Stimulated activated CD8-positive, alpha-beta memory T cell treated with anti-CD3 and anti-CD28 coated beads, Interleukin-4, amount 100 ng/mL, for 4 hours (primary cell): ENCODE measurements at places on chromosomes 3 and 15.

DNA sequence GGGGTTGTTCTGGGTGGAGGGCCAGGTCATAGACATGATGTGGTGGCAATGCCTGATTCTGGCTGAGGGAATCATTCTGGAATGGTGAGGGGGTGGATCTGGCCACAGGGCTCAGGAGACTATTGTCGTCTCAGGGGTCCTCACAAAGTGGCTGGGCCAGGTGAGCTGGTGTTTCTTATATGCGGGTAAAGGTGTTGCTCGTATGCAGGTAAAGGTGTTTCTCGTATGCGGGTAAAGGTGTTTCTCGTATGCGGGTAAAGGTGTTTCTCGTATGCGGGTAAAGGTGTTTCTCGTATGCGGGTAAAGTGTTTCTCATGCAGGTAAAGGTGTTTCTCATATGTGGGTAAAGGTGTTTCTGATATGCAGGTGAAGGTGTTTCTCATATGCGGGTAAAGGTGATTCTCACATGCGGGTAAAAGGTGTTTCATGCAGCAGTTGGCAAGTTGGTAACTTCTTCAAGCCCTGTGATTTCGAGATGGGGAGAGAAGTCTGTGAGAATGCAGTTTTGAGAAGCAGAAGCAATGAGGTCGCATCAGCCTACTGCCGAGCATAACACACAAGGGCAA, 10.5 kb upstream of the MUC4 start:
- no peak for DNase-seq

- no peak for DNase-seq
These were observed 303.8 kb upstream of the CDIN1 start for GRCh38 chr15:36275656-36276055.

GRCh38 chr3:180802837-180803236, 109.6 kb upstream of the FXR1 start:
- no peak for DNase-seq

GRCh38 chr3:102123590-102124190, 274.4 kb downstream of the NFKBIZ start:
- DNase-seq: no peak

DNA sequence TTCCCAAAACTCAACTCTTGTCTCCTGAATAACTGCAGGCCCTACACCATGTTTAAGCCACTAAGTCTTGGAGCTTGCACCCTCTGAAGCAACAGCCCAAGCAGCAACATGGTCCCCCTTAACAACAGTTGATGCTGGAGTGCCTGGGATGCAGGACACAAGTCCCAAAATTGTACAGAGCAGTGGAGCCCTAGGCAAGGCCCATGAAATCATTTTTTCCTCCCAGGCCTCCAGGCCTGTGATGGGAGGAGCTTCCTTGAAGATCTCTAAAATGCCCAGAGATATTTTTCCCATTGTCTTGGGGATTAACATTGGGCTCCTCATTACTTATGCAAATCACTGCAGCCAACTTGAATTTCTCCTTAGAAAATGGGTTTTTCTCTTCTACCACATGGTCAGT, 311.9 kb upstream of the EPHA3 start:
- DNase-seq: no peak

- DNase-seq: no peak
These were observed 1.1 kb downstream of the PLXNB1 start for GRCh38 chr3:48428572-48429316.

GRCh38 chr15:78098131-78098755, 5.9 kb downstream of the SH2D7 start:
- DNase-seq: no peak

- DNase-seq: no peak
These were observed 43.2 kb downstream of the FGF12 start for GRCh38 chr3:192684151-192684550.

GRCh38 chr15:70853318-70853972, 512 bp downstream of the LARP6 start:
- DNase-seq: no peak

DNA sequence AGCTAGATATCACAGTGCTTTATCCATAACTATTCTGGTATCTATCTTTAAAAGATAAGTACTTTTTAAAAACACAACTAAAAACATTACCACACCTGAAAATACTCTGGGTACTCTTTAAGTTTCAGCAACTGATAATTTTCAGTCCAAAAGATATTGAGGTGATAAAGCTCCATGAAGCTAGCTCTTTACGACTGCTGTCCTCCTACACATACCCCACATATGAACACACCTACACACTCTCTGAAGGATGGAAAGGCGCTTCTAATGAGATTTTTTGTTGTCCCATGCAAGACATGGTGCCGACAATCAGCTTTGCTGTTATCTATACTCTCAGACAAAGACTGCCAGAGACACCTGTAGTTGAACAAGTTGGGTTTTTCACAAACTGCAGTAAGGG, 19.1 kb upstream of the TM4SF4 start:
- no peak for DNase-seq

GRCh38 chr3:144063306-144063705, 91.7 kb downstream of the DIPK2A start:
- no peak for DNase-seq

DNA sequence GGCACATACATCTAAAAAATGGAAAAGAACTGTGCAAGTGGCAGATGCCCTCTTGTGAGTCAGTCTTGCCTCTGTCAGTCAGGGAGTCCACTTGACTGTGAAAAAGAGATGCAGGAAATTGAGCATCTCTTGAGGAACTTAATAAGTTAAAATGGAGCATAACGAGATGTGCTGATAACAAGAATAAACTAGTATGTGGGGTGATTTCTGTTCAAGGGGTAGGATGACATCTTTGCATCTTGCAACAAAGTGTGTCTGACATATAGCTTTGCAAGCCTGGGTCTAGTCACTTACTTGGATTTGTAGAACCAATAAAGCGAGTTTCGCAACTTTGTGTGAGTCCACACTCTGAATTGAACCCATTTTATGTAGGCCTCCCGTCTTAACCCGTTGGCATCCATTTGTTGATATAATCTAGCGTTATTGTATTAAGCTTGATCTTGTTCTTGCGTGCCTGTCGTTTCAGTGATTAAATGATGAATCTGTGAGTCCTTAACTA, 2.2 kb downstream of the USP3 start:
- no peak for DNase-seq

- DNase-seq: no peak
These were observed 58.9 kb upstream of the FLNB start for GRCh38 chr3:57949344-57949743.

DNA sequence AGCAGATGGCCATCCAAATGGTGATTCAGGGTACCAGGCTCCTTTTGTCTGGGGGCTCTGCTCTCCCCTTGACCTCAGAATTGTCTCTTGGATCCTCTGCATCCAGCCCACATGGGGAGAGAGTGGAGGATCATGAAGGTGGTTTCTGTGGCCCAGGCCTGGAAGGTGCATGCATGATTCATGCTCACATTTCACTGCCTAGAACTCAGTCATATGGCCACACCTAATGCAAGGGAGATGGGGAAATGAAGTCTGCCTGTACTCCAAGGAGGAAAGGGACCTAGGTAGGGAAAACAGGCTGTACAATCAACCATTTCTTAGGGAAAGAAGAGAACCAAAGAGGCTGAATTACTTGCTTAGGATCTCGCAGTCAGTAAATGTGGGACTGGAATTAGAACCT, 15.1 kb downstream of the HRG start:
- DNase-seq: no peak

- DNase-seq: no peak
These were observed 20.1 kb upstream of the AMOTL2 start for GRCh38 chr3:134394380-134394779.

DNA sequence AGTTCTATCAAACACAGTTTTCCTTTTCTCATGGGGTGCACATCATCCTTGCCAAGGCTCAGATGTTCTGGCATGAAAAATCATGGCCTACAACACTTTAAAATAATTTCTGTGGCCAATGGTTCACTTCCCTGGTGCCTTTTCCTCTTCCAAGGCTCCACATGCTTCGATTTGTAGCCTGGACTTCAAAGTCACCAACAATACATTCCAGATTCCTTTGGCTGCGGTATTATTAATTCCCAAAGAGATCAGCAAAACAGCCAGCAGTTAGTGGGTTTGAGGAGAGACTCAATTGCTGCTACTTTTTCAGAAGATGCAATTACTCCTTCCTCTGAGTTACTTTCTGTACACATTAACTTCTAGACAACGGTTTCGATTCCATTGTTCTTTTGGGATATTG, 80.3 kb upstream of the CCDC80 start:
- DNase-seq: no peak

- no peak for DNase-seq
These were observed 13.5 kb upstream of the STXBP5L start for GRCh38 chr3:120894316-120895057.

GRCh38 chr3:174303907-174304560, 555.1 kb upstream of the NAALADL2 start:
- no peak for DNase-seq

GRCh38 chr15:73941871-73942635, 15.8 kb downstream of the LOXL1 start:
- DNase-seq: no peak

GRCh38 chr3:184496933-184497332, 64.7 kb upstream of the EPHB3 start:
- no peak for DNase-seq

- DNase-seq: no peak
These were observed 4.7 kb downstream of the PXYLP1 start for GRCh38 chr3:141236361-141236760.

- DNase-seq: no peak
These were observed 12.8 kb upstream of the TIMMDC1 start for GRCh38 chr3:119485563-119485962.

DNA sequence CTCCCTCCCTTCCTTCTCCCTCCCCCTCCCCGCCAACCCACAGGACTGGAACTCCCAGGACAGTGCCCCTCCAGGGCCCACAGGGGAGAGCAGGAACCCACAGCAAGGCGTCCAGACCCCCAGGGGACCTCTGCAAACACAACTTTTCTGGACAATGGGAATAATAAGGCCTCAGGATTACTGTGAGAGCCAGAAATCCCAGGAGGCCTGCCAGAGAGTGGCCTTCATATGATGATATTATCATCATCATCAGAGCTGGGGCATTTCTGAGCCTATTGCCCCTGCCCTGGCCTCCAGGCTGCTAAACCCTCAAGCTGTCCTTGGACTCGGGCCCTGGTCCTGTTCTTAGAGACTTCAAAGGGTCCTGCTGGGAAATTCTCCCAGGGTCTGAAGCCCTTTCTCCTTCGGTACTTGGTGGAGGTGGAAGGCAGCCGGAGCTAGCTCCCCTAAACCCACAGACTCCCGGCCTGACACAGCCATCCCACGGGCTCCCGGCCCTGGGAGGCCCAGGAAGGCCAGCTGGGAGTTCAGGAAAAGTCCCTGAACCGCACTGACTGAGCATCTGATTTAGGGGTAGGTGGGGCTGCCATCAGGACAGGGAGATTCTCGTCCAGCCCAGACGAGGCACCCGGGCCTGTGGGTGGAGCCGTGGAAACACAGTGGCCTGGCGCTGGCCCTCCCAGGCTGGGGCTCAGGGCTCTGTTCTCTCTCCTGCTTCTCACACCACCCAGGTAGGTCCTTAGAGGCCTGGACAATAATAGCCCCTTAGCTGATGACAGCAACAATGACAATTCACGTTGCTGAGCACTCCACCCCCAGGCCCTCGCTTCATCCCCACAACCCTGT, 4.9 kb downstream of the CALML4 start:
- no peak for DNase-seq

DNA sequence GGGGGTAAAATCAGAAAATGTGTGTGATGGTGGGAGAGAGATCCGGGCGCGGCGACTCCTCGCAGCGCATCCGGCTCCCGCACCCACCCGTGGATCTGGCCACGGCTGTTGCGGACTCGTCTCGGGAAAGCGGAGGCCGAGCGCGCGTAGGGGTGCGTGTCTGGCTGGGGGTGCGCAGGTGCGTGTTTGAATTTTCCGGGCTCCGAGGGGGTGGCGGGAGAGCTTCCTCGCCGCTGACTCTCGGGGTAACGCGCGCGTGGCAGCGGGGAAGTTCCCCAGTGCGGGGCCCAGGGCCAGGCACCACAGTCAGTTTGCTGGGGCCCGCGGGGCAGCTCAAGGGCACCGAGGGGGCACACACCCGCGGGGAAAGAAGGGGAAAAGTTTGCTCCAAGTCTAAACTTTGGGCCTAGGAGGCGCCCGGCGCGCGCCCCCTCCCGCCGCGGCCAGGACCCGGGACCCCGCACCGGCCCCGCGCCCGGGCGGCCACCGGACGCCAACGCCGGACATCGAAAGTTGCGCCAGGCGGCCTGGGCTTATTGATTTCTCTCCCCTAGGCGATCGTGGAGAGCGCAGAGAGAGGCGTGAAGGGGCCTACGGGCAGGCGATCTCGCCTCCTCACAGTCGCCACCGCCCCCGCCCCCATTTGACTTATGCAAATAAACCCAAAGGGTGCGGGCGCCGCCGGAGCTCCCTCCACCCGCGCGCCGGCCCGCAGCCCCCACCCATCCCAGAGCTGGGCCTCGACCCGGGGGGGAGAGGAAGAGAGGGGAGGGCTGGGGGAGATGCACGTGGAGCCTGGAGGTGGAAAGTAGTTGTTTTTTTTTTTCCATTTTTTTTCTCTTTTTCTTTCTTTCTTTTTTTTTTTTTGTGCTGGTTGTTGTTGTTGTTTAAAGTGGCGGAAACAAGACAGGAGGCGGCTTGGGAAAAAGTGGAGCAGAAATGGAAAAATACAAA, 639 bp downstream of the FOXP1 start:
- no peak for DNase-seq

- no peak for DNase-seq
These were observed 79.9 kb downstream of the GTPBP8 start for GRCh38 chr3:113070681-113071113.

- no peak for DNase-seq
These were observed 19.1 kb upstream of the FAM3D start for GRCh38 chr3:58685641-58686040.

DNA sequence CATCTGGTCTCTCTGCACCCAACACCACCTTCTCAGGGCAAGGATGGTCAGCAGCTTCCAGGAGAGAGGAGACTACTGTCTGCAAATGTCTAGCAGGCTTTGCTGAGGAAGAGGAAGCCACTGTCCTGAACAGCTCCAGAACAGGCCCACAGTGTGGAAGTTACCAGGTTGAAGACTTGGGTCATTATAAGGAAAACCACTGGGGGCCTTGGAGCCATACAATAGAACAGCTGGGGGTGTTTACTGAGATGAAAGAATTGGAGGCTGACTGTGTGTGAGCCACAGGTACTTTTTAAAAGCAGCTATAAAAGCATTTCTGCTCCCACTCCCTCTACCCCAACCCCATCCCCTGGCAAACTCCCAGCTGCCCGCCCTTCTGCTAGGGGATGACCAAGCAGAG, 24.2 kb downstream of the SRGAP3 start:
- DNase-seq: no peak
